ENCODE measurements at places on chromosomes 12 and 14. TPM values are rescaled to one million over a fixed set of nuclear protein-coding genes. Genes with fewer than 3 reads are reported as not detected.

GRCh38 chr12:19323805-19324204, 115.5 kb upstream of the AEBP2 start:
- no peak for DNase-seq

The LMNTD1 gene
- 0.33 TPM for total RNA-seq

The ADCK1 gene
- 8.5 TPM for total RNA-seq

- DNase-seq, result peak; percentile 67
Observed at GRCh38 chr12:57844709-57845477, 1.6 kb downstream of the CTDSP2 start.

The EIF2S3B gene
- total RNA-seq, result 2.5 TPM

DNA sequence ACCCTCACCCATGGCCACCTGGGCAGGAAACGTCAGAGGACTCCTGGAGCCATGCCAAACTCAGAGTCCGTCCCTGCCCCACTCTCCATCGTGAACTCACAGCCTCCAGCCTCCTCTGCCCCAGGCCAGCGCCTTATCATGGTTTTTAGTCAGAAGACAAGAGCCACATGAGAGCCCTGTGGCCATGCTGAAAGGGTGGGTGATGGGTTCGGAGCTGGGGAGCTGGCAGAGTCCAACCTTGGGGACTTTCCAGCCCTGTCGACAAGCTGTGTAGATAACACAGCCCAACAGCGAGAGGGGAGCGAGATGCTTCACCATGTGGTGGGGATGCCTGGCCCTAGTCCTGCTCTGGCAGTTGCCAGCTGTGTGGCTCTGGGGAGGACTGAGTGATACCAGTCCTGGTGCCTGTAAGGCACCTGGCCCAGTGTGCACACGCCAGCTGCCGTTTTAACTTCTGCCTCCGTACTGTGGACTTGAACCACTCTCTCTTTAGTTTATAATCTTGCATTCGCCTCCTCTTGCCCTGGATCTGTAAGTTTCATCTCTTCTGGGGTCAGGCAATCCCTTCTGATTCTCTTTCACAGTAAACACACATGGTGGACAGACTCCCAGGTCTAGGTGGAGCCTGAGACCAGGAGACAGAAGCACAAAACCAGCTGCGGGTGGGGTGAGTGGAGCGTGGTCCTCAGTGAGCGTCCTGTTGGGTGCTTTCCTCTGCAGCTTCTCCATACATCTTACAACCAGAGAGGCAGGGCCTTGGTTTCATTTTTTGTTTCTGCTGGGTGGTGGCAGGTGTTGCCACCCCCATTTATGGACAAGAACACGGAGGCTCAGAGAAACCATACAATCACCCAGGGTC, 55.3 kb downstream of the RIN3 start:
- no peak for DNase-seq

DNA sequence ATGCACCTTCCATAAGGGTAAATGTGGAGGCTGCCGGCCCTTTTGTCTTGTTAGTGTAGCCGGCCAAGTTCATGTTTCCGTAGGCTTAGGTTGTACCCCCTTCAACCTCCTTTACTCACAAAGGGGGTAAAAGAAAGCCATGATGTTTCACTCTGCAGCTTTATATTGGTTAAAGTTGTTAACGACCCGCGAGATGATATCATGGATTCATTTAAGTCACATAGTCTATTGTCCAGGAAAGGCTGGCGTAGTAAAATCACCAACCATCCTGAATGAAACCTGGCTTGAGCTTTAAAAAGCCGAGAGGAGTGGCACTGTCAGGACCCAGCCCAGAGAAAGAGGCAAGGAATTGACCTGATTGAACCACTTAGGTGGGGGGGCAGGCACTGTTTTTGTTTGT, 1.3 kb downstream of the UNG start:
- DNase-seq, result peak; percentile 11

The SYCP3 gene
- total RNA-seq, result 0.50 TPM

The ZCCHC8 gene
- 17.0 TPM for total RNA-seq

- DNase-seq, result no peak
Observed at GRCh38 chr14:54206516-54206915, 190.3 kb upstream of the CDKN3 start.

DNA sequence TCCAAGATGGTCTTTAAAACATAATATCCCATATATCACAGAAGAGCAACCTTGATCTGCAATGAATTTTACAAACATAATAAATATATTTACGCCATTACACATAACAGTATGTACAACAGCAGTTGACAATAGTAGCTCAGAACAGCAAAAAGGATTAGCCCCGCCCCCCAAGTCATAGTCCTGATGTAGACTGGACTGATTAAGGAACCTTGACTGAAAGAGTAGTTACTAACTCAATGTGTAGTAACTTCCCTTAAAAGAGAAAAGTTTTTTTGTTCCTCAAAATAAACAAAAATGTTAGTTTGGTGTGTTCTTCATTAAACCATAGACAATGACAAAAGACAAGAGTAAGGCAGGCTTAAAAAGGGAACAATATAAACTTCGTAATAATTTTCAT, 44.5 kb downstream of the GTF2A1 start:
- DNase-seq, result no peak

DNA sequence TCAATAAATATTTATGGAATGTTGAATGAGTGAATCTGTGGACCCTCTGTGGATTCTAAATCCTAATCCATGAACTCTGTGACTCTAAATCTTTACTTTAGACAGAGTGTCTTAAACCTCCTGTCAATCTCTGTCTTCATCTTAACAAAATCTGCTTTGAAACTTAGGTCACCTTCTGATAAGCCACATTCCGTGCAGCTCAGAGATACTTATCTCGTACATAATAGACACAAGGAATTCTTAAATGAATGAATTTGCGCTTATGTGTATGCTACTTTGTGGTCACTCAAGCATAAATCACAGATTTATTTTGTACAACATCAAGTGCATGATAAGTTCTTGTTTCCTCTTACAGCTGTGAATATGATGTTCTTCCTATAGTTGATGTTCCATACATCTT, 2.2 kb upstream of the KRAS start:
- no peak for DNase-seq

The GPR68 gene
- not detected for total RNA-seq

DNA sequence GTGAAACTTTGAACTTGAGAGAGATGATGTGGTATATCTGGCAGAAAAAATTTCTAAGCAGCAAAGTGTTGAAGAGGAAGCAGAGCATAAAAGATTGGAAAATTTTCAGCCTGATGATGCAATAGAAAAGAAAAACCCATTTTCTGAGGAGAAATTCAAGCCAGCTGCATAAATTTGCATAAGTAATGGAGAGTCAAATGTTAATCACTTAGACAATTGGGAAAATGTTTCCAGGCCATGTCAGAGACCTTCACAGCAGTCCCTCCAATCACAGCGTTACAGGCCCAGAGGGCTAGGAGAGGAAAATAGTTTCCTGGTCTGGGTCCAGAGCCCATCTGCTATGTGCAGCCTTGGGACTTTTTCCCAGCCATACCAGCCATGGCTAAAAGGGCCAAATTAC, 469.0 kb upstream of the FOXG1 start:
- DNase-seq, result no peak

GRCh38 chr12:48351022-48351708, 446 bp upstream of the ZNF641 start:
- DNase-seq, result peak; percentile 69

The GLIPR1L1 gene
- not detected for total RNA-seq

The C3AR1 gene
- total RNA-seq, result 0.42 TPM

- DNase-seq, result peak; percentile 13
Observed at GRCh38 chr12:111034886-111035577, 114.7 kb upstream of the MYL2 start.
